ENCODE measurements at places on chromosomes 6 and 20.
A peak's percentile ranks its signal among the peaks of the same experiment; 100 is the strongest.

DNA sequence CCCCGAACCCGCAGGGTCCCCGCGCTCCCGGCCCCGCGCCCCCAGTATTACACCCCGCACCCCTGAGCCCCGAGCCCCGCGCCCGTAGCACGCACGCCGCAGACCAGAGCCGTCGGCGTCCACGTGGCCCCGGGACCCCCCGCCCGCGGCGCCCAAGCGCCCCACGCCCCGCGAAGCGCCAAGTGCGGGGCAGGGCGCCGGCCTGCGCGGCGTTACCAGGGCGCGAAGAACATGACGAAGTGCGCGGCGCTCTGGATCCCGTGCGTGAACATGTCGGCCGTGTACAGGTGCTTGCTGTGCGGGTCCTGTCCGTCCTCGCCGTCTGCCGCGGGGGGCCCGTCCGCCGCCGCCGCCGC is 312 bp downstream of the TXNDC5 start:
- DNase-seq, result no peak

- DNase-seq, result no peak
Observed at GRCh38 chr20:35465976-35466375, 10.6 kb downstream of the CEP250 start.

DNA sequence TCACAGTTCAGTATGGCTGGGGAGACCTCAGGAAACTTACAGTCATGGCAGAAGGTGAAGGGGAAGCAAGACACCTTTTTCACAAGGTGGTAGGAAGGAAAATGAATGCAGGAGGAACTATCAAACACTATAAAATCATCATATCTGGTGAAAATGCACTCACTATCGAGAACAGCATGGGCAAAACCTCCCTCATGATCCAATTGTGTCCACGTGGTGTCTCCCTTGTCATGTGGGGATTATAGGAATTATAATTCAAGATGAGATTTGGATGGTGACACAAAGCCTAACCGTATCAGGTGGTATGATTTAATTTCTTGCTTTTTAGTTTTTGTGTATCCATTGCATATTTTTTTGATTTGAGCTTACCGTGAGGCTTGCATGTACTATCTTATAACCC is 133.2 kb upstream of the SYNCRIP start:
- no peak for DNase-seq

DNA sequence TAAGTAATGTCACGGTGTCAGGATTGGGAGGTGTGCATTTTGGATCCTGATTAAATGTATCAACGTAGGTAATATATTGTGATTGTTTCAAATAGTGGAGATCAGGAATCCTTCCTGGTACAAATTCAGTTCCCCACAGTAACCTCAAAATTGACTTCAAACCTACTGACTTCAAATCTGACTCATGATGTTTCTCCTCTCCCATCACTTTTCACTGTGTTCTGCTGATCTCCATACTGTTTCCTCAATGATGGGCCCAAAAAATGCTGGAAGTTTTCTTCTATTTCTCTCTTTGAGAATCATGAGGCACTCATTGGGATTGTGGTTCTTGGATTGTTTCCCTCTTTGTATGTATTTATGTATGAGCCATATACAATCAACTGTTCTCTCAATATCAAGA is 35.9 kb downstream of the LAMA2 start:
- no peak for DNase-seq

- DNase-seq, result no peak
Observed at GRCh38 chr6:142861711-142862110, 83.3 kb downstream of the HIVEP2 start.

DNA sequence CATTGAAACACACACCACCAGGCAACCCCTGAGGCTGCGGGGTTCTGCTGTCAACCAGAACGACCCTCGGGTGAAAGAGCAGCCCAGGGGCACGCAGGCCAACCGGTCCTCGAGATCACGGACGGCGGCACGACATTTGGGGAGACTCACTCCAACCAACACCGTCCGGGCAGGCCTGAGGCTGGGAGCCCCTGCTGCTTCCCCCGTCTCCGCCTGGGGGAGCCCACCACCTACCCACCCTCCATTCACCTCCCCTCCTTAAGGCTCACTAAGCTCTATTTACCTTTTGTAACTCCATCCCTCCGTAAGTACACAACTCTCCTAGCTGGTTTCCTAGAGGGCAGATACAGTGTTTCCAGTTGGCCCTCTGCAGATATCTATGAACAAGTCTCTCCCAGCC is 971.3 kb upstream of the DEFB115 start:
- DNase-seq, result peak; percentile 4

- DNase-seq, result peak; percentile 17
Observed at GRCh38 chr6:31419842-31420241, 16.4 kb downstream of the MICA start.

DNA sequence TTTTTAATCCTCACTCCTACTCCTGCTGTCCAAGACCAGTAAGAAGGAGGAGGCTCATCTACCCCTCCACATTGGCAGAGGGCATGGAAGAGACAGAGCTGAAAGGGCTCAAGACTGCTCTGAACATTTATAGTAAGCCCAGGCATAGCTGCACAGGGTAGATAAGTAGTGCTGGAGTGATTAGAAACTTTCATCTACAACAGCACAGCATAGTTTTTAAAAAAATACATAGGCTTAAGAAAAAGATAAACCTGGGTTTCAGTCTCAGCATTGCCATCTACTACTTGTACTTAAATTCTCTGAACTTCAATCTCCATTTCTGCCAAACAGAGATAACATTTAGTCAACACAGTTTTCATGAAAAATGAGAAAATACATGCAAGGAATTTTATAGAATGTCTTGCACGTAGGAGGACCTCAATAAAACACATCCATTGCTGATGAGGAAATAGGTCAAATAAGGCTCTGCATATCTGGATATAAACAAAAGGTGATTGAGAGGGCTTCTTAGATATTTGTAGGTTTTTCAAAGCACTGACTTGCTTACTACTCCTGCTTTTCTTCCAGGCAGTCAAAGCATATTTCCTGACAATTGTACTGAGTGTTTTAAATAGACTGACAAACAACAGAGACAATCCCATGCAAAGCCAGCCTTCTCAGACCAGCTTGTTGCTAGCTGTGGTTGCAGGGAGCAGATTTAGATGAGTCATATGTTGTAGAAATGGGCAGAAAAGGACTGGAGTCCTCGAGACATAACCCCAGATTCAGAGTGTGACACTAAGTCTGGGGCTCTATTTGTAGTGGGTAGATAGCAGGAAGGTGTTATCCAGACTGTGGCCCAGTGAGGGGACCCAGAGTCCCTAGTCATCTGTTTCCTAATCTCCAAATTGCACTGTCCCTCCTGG is 107.4 kb upstream of the TAB2 start:
- DNase-seq, result peak; percentile 93

- no peak for DNase-seq
Observed at GRCh38 chr20:62743777-62744317, 35.2 kb downstream of the NTSR1 start.

- DNase-seq, result no peak
Observed at GRCh38 chr6:120348926-120349325, 985.4 kb downstream of the TBC1D32 start.

GRCh38 chr6:13614126-13614925 is 809 bp upstream of the NOL7 start:
- peak; percentile 83 for DNase-seq

DNA sequence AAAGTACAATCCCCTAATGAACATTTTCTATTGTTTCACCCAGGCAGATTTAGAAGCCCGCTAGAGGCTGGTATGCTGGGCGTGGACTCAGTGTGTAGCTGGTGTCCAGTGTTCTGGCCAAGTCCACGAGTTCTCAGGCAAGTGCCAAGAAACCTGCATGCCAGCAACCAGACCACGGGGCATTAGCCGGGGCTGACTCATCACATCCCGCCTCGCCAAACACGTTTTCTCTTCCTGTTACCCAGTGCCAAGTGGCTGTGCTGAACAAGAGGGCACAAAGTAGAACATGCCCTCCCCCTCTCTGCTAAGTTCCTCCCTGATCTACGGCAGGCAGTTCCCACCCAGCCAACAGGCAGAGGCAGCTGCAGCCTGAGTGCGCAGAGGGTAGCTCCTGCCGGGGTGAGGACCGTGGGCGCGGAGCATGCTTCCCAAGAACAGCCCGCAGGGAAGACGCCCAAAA is 29.6 kb downstream of the RAMACL start:
- DNase-seq, result no peak

DNA sequence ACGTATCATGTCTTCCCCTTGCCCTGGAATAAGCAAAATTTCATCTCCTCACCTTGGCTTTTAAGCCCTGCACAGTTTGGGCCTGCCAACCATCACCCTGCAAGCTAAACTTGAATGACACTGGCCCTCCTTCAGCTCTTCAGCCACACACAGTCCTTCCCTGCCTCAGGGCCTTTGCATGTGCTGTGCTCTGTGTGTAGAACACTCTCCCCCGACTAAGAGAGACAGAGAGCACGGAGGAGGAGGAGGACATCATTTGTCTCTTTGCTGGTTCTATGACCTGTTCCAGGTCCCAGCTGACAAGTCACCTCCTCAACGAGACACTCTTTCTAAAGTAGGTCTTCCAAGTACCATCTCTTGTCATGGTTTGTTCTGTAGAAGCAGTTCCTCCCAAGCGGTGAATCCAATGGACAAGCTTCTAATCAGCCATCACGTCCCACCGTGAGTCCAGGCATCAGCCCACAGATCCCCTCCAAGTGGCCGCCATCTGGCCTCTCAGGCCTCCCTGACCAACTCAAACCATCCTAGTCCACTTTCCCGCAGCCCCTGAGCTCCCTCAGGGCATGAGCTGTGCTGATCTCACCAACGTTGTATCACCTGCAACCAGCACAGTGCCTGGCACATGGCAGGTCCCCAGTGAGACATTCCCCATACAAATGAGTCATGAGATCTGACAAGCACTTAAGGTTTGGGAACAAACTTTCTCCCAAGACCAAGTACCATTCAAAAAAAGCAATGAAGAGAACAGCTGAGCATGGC is 30.5 kb downstream of the NFATC2 start:
- DNase-seq, result no peak

GRCh38 chr20:31666258-31667042 is 28.7 kb downstream of the COX4I2 start:
- peak; percentile 70 for DNase-seq
